ENCODE measurements at places on chromosomes 2 and 18. TPM values are rescaled to one million over a fixed set of nuclear protein-coding genes. Genes with fewer than 3 reads are reported as not detected.

Gene KYNU
- not detected for total RNA-seq

Gene CYP27C1
- not detected for total RNA-seq

Gene GPATCH11
- total RNA-seq, result 15.7 TPM

Gene DES
- not detected for total RNA-seq

Gene CLIP4
- 24.1 TPM for total RNA-seq

Gene RFX8
- total RNA-seq, result 0.49 TPM

Gene TXNDC2
- total RNA-seq, result not detected

- no peak for DNase-seq
Observed at GRCh38 chr2:229335877-229336346, 64.8 kb upstream of the PID1 start.

- no peak for DNase-seq
Observed at GRCh38 chr18:23746851-23747250, 57.6 kb downstream of the LAMA3 start.

- DNase-seq, result peak; percentile 83
Observed at GRCh38 chr2:136281281-136282114, 163.5 kb upstream of the CXCR4 start.

DNA sequence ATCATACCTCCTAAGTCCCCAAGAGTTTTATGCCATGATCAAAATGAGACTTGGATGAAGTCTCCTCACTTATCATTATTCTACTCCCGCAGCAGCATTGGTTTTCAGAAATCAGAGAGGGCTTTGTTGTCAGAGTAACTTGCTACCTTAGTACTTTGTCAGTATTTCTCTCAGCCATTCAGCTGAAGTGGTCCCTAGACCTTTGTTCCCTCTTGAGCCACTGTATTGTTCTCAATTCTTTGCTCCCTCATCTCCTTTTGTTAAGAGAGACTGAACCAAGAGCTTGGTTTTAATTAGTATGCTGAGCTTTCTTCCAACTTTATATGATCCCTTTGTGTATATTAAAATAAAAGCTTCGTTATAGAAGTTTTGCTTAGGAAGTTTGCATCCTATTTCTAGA lies 133.4 kb downstream of the DOCK10 start:
- no peak for DNase-seq

GRCh38 chr2:88624477-88624876 lies 2.8 kb downstream of the EIF2AK3 start:
- peak; percentile 52 for DNase-seq

GRCh38 chr2:46704041-46704440 lies 211.6 kb downstream of the MCFD2 start:
- no peak for DNase-seq

DNA sequence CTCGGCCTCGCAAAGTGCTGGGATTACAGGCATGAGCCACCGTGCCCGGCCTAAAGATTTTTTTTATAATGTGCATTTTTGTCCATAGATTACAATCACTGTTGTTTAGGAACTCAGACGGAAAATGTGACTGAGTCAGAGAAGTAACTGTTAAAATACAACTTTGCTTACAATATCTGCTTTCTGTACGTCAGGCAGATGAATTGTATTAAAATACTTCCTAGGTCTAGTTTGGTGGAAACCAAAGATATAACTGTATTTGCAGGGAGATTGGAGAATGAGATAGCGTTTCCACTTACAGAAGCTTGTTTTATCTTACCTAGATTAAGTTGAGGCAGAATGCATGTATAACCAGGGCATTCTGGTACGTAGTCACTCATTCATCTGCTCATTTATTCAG lies 36.7 kb downstream of the ASAP2 start:
- DNase-seq, result no peak

- DNase-seq, result no peak
Observed at GRCh38 chr18:10329101-10329500, 125.3 kb upstream of the APCDD1 start.

DNA sequence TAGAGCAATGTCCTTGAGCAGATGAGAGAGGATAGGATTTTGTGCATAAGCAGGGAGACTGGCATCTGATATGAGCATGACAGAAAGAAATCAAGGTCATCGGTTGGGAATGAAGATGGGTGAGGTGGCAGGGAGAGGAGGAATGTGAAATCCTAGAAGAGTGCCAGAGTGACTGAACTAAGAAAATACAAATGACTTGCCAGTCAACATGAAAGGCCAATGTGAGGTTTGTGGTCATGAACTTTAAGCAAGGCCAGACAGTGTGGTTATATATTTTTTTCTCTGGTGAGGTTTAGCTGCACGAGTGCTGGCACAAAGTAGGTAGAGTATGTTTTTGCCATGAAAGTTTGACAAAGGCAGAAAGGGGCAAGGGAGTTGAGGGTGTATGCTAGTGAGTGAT lies 21.2 kb downstream of the QPCT start:
- DNase-seq, result peak; percentile 61

DNA sequence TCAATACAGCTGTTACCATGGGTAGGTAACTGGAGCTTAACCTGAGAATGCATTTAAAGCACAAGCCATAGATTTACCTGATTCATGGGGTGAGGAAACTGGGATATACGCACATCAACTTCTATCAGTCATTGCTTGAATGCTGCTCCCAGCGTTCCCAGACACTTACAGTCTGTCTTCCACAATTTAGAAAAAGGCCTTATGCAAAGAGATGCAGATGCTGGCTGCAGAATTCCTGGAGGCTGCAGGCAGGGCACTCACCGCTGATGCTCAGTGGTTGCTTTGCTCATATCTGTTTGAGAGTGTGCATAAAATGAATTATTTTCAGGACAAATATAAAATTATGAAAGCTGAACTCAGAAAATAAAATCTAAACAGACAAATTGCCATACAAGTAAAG lies 950.7 kb upstream of the PIK3C3 start:
- DNase-seq, result no peak

DNA sequence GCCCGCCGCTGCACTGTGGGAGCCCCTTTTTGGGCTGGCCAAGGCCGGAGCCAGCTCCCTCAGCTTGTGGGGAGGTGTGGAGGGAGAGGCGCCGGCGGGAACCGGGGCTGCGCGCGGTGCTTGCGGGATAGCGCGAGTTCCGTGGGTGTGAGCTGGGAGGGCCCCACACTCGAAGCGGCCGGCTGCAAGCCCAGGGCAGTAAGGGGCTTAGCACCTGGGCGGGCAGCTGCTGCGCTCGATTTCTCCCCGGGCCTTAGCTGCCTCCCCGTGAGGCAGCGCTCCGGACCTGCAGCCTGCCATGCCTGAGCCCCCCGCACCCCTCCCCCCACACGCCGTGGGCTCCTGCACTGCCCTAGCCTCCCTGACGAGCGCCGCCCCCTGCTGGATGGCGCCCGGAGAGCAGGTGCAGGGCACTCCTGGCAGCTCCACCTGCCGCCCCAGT lies 124.4 kb downstream of the CCDC178 start:
- no peak for DNase-seq

DNA sequence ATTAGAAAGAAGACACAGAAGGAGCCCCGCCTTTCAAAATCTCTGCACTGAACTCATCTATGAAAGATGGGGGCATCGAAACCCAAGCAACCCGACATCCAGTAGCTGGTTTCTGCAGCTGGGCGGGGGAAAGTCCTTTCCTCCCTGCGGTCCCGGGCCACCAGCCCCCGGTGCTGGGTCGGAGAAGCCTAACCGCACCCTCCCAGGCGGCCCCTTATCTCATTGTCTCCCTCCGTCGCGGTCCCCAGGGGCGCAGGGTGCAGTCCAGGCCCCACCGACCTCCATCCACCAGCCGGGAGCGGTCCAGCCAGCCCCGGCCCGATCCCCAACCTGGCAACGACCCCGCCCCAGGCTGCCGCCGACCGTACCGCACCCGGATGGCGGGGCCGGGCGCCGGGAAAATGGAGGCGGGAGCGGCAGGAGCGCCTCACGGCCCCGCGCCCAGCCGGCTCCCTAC lies 452 bp downstream of the RAPH1 start:
- peak; percentile 80 for DNase-seq

Measured in activated CD4-positive, alpha-beta T cell treated with anti-CD3 and anti-CD28 coated beads, Interleukin-2, amount 10 ng/mL, durations not matched to agents 24 days and 14 days (primary cell).